Activated CD8-positive, alpha-beta T cell treated with anti-CD3 and anti-CD28 coated beads, Interleukin-2, amount 10 ng/mL, durations not matched to agents 7 days and 5 days (primary cell): ENCODE measurements at places on chromosomes 5 and 9. TPM values are rescaled to one million over a fixed set of nuclear protein-coding genes. Genes with fewer than 3 reads are reported as not detected.

- H3K27me3 ChIP-seq = no peaks in the 10 kb centered on the region
- H3K27ac ChIP-seq = no peak overlapping the region
- H3K36me3 ChIP-seq = no peaks in the 10 kb centered on the region
- no peaks in the 10 kb centered on the region for H3K4me1 ChIP-seq
Observed at GRCh38 chr5:111635151-111635902, 121.7 kb downstream of the NREP start.

DNA sequence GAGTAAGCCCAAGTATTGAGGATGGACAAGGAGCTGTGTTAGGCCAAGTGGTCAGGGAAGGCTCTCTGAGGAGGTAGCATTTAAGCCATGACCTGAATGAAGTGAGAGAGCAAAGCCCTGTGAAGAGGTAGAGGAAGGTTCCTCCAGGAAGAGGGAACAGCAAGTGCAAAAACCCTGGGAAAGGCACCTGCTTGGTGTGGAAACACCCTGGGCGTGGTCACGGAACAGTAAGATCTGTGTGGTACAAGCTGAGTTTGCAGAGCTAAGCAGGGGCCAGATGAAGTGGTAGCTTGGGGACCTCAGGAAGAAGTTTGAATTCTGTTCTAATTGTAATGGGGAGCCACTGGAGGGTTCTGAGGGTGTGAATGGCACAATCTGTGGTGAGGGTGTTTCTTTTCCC is 310.2 kb downstream of the ARHGAP26 start:
- H3K36me3 ChIP-seq = no peaks in the 10 kb centered on the region
- H3K27ac ChIP-seq = no peak overlapping the region
- no peaks in the 10 kb centered on the region for H3K4me1 ChIP-seq
- H3K4me3 ChIP-seq = no peak overlapping the region
- no peaks in the 10 kb centered on the region for H3K27me3 ChIP-seq

- peaks cover 14% of the 10 kb centered on the region for H3K4me1 ChIP-seq
- no peak overlapping the region for H3K4me3 ChIP-seq
- H3K27ac ChIP-seq = no peak overlapping the region
- DNase-seq = no peak
- no peaks in the 10 kb centered on the region for H3K36me3 ChIP-seq
- H3K27me3 ChIP-seq = peaks cover 32% of the 10 kb centered on the region
Observed at GRCh38 chr9:14584571-14584970, 108.7 kb downstream of the ZDHHC21 start.

DNA sequence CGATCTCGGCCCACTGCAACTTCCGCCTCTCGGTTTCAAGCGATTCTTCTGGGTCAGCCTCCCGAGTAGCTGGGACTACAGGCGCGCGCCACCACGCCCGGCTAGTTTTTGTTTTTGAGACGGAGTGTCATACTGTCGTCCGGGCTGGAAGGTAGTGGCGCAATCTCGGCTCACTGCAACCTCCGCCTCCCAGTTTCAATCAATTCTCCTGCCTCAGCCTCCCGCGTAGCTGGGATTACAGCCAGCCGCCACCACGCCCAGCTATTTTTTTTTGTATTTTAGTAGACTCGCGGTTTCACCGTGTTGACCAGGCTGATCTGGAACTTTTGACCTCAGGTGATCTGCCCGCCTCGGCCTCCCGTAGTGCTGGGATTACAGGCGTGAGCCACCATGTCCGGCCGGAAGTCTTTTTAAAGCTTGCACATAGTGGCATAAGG is 1.2 kb downstream of the SMC5 start:
- peaks cover 53% of the 10 kb centered on the region for H3K4me1 ChIP-seq
- H3K4me3 ChIP-seq = peak overlapping the region; percentile 82
- no peak for DNase-seq

SMIM3 gene
- 16.7 TPM for total RNA-seq

DNA sequence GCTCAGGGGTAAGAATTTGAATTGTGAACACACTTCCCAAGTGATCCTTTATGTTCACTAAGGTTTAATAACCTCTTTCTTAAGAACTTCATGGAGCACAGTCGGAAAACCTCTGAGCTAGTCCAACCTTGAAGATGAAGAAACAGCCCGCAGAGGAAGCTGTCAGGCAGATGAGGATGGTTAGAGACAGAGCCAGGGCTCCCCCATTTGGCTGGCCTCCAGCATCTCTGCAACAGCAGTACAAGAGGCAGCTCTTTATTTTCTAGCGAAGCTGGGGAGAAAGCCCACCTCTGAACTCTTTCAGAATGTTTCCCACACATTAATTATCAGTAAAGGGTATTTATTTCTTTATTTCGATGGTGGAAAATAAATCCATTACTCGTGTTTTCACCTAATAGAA is 350.8 kb downstream of the DMRT2 start:
- H3K4me1 ChIP-seq = no peaks in the 10 kb centered on the region
- H3K4me3 ChIP-seq = no peak overlapping the region
- DNase-seq = no peak
- H3K36me3 ChIP-seq = no peaks in the 10 kb centered on the region
- no peaks in the 10 kb centered on the region for H3K27me3 ChIP-seq

DNA sequence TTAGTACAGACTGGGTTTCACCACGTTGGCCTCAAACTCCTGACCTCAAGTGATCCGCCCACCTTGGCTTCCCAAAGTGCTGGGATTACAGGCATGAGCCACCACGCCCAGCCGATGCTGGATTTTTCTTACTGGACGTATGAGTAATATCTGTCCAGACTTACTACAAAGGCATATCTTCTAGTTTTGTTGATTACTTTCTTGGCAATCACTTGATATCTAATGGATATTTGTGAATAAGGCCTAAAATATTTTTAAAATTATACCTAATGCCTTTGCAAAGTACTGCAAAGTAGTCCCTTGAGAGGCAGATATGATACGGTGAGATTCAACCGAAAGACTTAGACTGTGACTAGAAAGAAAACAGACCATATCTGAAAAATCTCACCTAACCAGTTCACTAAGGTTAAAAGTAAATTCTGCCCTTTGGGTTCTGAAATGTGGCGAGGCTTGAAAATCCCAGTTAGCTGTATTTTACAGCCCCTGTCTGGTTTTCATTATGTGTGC is 152.1 kb downstream of the GNAQ start:
- no peak overlapping the region for H3K27ac ChIP-seq
- DNase-seq = no peak
- H3K27me3 ChIP-seq = no peaks in the 10 kb centered on the region
- H3K36me3 ChIP-seq = no peaks in the 10 kb centered on the region

GRCh38 chr5:103356350-103357091 is 98.0 kb downstream of the MACIR start:
- no peak overlapping the region for H3K4me3 ChIP-seq
- H3K36me3 ChIP-seq = no peaks in the 10 kb centered on the region
- H3K27ac ChIP-seq = no peak overlapping the region
- H3K27me3 ChIP-seq = peaks cover 7% of the 10 kb centered on the region
- peaks cover 3% of the 10 kb centered on the region for H3K4me1 ChIP-seq

GRCh38 chr5:91345461-91345860 is 37.7 kb downstream of the ARRDC3 start:
- H3K4me1 ChIP-seq = no peaks in the 10 kb centered on the region
- peaks cover 2% of the 10 kb centered on the region for H3K27me3 ChIP-seq
- H3K4me3 ChIP-seq = no peak overlapping the region

ASB6 gene
- total RNA-seq = 27.7 TPM

PCDHB8 gene
- not detected for total RNA-seq

GRCh38 chr5:34674187-34674586 is 18.1 kb downstream of the RAI14 start:
- no peak overlapping the region for H3K27ac ChIP-seq
- H3K4me1 ChIP-seq = no peaks in the 10 kb centered on the region
- H3K36me3 ChIP-seq = no peaks in the 10 kb centered on the region
- H3K4me3 ChIP-seq = no peak overlapping the region
- peaks cover 5% of the 10 kb centered on the region for H3K27me3 ChIP-seq

SHLD3 gene
- total RNA-seq = 5.1 TPM

DNA sequence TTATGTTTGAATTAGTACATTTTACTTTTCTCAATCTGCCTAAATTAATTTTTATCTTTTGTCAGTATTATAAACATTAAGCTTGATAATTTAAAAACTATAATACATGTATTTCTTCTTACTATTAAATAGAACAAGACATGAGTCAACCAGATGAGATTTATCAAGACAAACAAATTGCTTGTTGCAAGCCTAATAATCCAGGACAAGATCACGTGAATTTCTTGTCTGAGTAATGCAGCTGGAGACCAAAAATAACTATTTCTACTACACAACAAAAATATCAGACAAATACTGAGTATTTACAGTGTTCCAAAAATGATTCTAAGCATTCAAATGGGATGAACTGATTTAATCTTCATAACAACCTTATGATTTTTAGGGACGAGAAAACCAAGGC is 339.1 kb upstream of the PRR16 start:
- H3K4me1 ChIP-seq = no peaks in the 10 kb centered on the region
- no peak for DNase-seq
- no peaks in the 10 kb centered on the region for H3K27me3 ChIP-seq
- H3K4me3 ChIP-seq = no peak overlapping the region

- H3K4me1 ChIP-seq = no peaks in the 10 kb centered on the region
- H3K27me3 ChIP-seq = no peaks in the 10 kb centered on the region
- H3K4me3 ChIP-seq = no peak overlapping the region
Observed at GRCh38 chr5:144275329-144275728, 104.7 kb downstream of the KCTD16 start.
